ENCODE measurements at places on chromosomes 4 and X. TPM values are rescaled to one million over a fixed set of nuclear protein-coding genes. Genes with fewer than 3 reads are reported as not detected.

DNA sequence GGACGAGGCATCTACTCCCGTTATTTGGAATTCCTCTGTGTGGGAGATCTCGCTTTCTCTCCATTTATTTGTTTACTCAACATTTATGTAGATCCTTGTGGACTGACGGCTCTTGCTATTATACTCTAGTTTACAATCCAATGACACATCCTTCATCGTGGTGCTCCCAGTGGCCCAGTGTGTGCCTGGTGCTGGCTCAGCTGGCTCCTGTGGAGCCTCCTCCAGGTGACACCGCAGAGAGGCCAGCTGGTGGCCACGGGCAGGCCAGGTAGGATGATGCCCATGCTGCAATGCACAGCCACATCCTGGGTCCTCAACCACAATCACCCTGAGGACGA, 84.0 kb upstream of the AFAP1 start:
- no peak for DNase-seq

ASB5 gene
- not detected for total RNA-seq

DNA sequence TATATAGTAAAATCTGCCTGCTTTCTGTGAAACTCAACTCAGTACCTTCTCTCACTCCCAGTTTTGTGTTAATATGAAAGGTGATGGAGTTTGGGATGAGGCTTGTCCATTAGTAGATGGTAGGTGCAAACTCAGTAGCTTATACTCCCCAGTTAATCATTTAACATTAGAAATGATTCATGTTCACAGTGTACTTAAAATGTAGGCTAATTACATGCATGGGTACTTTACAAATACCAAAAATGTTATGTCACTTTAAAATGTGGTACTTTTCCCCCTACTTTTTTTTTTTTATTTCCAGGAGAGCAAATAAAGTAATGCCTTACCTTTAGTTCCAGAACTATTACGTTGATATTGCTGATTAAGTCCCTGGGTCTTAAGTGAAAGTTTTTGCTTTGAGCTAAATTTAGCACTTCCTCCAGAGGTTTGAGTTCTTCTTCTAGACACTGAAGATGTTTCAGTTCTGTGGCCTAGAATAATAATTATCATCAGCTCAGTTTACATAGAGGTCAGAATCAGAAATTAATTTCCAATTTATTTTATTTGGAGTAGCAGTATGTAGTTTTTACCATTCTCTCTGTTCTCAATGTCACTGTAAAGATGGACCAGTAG, 3.0 kb downstream of the IL2 start:
- no peak for DNase-seq

DNA sequence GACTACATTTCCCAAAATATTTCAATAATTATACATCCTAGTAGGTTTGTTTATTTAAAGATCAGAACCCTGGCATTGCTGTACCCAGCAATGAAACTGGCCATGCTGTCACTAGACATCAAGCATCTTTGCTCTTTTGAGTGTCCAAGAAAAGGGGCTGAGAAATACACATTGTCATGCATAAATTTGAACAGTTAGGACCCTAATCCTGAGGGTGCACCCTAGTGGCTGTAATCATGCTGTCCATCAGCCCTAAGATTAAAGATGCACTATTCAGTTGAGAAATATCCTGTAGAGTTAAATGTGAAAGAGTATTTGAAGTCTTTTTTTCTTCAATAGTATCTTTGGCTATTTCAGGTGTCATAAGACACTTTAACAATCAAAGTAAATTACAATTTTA, 108.8 kb downstream of the NFKB1 start:
- no peak for DNase-seq

- no peak for DNase-seq
Measured at GRCh38 chrX:134460005-134460861, at the start of gene HPRT1. Gene HPRT1, plus strand, starts transcription at chrX:134460165. Its CDS starts 147 bp downstream, at chrX:134460312.

PLP1 gene
- 0.84 TPM for total RNA-seq

OCRL gene
- 17.9 TPM for total RNA-seq

DMP1 gene
- total RNA-seq, result not detected

DNA sequence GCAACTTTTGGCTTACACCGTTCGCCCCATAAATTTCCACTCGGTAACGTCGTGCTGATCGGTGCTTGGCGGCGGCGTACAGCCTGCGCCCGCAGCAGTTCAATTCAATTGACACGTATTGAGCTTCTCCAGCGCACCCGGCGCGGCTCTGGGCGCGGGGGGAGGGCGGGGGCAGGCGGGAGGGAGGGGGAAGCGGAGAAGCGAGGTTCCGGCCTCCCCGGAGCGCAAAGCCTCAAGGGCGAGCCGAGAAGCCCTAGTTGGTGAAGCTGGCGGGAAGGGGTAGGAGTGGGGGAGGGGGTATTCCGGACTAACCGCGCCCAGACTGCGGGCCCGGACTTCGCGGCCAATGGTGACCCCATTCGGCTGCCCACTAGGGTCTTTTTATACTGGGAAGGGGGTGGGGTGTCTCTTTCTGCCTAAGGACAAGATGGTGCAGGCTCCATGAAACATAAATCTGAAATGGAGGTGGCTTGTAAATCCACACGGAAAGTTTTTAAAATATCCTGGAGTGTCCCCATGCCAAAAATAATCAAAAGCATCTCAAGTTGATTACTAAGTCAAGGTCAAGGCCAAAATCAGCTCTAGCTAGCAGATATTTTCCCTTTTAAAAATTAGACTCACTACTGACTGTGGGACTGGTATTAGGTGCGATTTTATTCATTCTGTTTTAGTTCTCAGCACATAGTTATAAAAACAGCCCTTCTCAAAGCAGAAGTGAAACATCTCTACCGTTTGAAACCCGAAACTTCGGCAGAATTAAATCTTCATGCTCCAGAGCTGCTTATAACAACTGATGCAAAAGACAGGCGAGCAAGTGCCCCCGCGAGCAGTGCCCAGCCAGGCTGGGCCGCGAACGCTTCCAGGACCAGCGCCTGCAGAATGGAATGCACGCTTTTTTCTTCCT, 1.5 kb upstream of the BCOR start:
- no peak for DNase-seq
